Stimulated activated CD8-positive, alpha-beta memory T cell treated with anti-CD3 and anti-CD28 coated beads, Interleukin-7, amount 100 ng/mL, for 1 hour (primary cell): ENCODE measurements at places on chromosomes 4 and X.

DNA sequence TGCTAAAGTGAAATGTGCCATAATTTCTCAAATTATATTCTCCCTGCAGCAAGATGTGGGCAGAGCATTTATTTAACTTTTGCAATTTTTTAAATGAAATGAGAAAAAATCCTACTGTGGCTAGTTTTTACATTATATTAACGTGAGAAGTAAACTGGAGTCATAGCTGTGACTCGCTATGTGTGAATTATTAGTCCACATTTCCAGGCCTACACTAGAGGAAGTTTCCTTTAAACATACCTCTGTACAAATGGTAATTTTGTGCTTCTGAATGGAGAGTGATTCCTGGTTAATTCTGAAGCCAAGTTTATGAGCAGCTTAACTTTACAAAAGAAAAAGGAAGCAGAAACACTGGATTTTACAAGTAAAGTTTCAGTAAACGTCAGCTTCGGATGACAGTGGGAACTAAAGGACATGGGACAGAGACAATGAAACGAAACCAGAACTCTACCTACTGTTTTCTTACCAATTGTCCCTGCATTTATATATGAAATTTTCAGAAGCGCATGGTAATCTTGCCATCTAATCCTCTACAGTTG is 72.4 kb downstream of the FBXO8 start:
- DNase-seq = no peak

GRCh38 chrX:153400146-153401132 is 711 bp downstream of the PNMA6E start:
- DNase-seq = no peak

GRCh38 chr4:114273238-114273637 is 293.8 kb upstream of the ARSJ start:
- no peak for DNase-seq

GRCh38 chr4:11404431-11404830 is 24.3 kb downstream of the HS3ST1 start:
- no peak for DNase-seq

DNA sequence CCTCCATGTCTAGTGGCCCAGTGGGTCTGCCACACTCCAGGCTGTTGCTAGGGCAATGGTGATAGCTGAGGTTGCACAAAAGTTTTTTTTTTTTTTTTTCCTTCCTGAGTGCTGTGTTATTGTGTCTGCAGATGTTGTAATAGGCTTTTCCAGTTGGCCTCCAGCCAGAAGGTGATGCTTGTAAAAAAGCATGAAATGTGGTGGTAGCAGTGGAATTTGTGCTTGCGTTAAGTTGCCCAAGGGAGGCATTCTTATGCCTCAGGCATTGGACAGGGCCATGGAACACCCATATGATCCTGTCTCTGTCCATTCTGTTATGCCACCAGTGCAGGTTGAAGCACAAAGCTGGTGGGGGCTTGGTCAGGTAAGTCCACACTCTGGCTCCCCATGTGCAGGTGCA is 660.5 kb upstream of the SPANXN1 start:
- no peak for DNase-seq

DNA sequence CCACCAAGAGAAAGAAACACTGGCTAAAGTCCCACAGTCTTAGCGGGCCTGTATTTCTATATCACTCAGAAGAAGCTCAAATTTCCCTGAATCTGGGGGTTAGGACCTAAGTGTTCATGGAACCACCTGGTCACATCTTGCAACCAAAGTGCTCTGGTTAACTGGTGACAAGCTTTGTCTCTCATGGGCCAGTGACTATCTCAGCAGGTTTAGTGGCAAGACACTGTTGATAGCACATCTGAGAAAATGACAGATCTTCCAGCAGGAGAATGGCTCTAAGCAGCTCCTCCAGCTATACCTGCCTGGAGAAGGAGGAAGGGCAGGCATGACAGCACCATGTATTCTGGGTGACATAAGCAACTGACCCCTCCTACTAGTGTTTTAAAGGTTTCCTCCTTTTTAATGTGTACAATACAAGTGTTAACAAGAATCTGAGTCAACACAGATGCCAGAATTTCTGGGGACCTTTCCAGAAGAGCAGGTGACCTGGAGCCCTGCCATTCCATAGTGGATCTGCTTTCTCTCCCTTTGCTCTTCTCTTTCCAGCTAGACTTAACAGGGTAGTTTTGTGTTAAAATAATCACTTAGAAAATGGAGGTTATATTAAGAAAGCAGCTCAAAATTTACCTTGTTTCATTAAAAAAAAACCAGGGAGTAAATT is 17.3 kb upstream of the QRFPR start:
- DNase-seq = no peak

GRCh38 chrX:123884809-123885408 is 25.1 kb downstream of the XIAP start:
- DNase-seq = no peak

DNA sequence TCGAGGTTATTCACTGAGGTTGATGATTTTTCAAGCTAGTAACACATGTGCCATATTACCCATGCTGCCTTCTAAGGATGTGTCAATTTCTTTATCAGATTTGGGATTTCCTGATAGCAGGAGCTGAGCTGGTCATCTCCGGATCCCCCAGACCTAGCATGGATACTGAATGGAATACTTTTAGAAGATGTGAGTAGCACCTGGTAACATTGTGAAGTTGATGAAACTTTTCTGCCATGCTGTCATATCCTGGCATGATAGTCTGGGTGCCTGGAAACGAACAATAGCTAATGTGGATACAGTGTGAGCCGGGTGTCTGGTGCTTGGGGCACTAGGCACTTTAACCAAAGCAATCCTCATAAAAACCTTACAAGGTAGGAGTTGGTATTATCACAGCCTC is 11.0 kb upstream of the CYTL1 start:
- DNase-seq = no peak

- no peak for DNase-seq
These were observed 113.3 kb downstream of the PARM1 start for GRCh38 chr4:75046226-75046625.

GRCh38 chr4:168978001-168978700 is 31.9 kb downstream of the CBR4 start:
- no peak for DNase-seq

DNA sequence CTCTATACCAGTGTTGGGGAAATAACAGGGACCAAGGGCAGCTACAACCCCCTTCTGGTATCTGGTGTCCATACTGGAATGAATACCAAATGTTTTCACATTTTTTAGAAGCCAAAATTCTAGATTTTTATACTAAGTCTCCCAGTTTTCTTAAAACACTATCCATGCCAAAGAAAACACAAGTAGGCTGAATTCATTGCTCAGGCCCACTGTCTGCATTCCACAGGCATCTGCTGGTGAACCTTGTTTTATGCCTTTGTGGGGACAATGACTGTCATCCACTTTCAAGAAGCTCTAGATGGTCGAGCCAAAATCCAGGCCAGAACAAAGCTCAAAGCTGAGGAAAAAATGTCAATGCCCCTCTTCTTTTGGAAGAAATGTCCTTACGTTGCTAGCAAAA is 213.4 kb upstream of the RASGEF1B start:
- no peak for DNase-seq

DNA sequence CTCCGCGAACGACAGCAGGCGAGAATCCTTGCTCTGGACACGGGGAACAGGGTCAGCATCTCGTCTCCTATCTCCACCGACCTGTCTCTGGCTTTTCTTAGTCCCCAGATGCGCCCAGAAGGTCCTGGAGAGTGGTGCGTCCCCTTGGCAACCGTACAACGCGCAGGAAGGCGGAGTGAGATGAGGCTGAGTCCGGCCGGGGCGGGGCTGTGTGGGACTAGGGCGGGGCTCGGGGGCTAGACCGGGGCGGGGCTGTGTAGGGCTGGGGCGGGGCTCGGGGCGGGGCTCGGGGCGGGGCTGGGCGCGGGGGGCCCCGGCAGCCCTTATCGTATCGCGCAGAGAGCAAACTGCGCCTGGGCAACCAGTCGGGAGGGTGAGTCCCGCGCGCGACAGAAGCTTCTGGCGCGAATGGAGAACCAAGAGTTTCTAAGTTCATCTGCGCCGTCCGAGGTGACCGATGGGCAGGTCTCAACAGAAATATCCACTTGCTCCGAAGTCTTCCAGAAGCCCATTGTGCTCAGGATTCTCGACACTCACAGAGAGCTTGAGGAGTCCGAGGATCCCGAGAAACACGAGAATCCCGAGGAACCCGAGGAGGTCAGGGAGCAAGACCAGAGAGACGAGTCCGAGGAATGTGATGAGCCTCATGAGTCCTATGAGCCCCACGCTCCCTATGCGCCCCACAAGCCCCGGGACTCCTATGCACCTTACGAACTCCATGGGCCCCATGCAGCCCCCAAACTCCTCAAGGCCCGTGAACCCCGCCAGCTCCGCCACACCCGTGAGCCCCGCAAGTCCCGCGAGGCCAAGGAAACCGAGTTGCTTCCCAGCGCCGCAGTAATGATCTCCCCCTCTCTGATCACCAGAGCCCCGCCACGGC is 24.9 kb downstream of the ARL9 start:
- DNase-seq = peak; percentile 55

DNA sequence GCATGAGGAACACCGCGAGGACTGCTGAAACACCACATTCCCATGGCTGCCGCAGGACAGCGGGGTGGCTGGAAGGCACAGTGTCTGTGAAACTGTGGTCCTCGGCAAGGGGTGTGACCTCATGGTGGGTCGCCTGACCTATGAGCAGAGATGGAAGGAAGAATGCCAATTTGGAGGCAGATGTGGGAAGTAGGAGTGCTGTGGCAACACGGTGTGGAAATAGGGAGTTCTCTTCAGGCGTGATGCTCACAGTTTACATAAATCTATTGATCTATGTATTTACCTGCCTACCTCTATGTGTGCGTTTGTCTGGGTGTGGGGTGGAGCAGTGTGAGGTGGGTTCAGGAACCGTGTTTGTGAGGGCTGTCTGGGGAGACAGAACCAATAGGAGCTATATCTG is 62.3 kb upstream of the LSM6 start:
- no peak for DNase-seq

- DNase-seq = no peak
These were observed 39.2 kb downstream of the MTHFD2L start for GRCh38 chr4:74197080-74197479.

GRCh38 chrX:100654261-100654660 is 10.3 kb downstream of the SRPX2 start:
- no peak for DNase-seq

GRCh38 chrX:110066488-110067225 is 63.7 kb downstream of the TMEM164 start:
- DNase-seq = no peak

GRCh38 chr4:55545151-55545550 is 1.6 kb downstream of the CLOCK start:
- DNase-seq = no peak

- DNase-seq = no peak
These were observed 77.1 kb upstream of the IGFBP7 start for GRCh38 chr4:57187246-57187645.

GRCh38 chr4:123495530-123495929 is 98.9 kb downstream of the SPRY1 start:
- no peak for DNase-seq

- DNase-seq = no peak
These were observed 59.5 kb downstream of the PPA2 start for GRCh38 chr4:105414316-105414715.

- DNase-seq = no peak
These were observed 26.7 kb upstream of the MFAP3L start for GRCh38 chr4:170052919-170053318.
